Fibroblast of lung (primary cell): ENCODE measurements at places on chromosomes 1 and 21.

DNA sequence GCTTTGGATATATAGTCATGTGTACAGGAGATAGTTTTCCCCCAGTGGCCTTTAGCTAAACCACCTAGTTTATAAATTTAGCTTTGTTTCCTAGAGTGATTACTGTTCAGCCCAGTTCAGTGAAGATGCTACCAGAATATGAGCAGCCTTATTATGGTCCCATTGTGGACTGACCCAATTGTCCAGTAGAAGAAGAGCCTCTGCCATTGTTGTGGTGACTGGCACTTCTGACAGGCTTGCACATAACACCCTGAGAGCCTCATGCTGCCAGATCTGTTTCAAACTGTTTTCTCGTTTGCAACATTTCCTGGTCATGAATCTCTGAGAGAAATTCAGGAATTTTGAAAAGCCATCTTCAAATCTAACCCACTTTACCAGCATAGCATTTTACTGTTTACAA lies 20.6 kb downstream of the KPNA6 start:
- no peak for DNase-seq

- DNase-seq, result no peak
These were observed 434.0 kb downstream of the PLA2G4A start for GRCh38 chr1:187262731-187263130.

GRCh38 chr1:201299968-201300367 lies 16.7 kb downstream of the PKP1 start:
- peak; percentile 54 for DNase-seq

- no peak for DNase-seq
These were observed 1.4 kb downstream of the ADORA1 start for GRCh38 chr1:203128716-203129500.

- DNase-seq, result peak; percentile 7
These were observed 145.8 kb downstream of the PATJ start for GRCh38 chr1:61887931-61888564.

DNA sequence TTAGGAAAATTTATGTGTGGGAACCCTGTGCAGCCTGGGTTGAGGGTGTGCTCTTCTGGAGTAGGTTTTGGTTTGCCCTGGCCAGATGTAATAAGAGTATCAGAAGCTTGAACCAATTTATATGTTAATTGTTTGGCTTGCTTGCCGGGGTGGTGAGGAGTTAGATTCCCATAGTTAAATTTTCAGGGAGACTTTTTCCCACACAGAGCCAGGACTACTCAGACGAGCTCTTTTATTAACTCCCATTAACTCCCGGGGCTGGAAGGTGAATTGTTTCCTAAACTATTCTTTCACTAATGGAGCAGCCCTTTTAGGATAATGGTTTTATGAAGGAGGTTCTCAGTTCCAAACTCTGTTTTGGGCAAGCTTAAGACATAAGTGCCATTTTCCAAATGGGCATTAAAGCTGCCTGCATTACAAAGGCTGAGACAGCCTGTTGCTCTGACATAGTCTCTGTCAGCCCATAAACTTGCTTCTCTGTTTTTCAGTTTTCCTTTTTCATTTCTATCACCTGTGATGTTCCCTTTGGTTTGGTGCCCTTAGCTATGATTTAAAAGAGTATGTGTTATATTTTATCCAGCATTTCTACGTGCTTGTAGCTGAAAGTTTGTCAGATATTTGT lies 18.0 kb upstream of the RAB3GAP2 start:
- no peak for DNase-seq

DNA sequence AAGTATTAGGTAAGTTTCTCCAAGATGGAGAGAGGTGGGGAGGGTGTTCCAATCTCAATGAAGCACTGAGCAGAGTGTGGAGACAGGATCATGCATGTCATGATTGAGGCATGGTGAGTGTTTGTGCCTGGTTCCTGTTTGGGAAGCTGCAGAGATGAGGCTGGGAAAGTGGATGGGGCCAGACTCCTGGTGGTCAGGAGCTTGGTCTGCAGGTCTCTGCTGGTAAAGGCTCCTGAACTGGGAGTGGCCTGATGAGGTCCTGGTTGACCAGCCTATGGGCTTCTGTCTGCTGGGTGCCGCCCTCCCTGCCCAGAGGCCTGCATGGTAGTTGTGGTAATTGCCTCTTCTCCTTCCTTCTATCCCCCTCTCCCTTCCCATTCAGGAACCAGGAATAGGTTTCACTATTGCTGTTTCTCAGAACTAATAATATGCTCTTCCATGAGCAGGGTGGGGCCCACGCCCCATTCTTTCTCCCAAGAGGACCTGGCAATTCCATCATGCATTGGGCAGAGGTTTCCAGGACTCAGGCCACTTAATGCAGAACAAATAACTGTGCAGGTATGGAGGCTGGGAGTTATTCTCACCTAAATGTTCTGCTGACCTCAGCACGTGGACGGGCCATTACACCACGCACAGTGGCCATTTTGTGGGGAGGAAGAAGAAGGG lies 24.5 kb downstream of the PROK1 start:
- no peak for DNase-seq

DNA sequence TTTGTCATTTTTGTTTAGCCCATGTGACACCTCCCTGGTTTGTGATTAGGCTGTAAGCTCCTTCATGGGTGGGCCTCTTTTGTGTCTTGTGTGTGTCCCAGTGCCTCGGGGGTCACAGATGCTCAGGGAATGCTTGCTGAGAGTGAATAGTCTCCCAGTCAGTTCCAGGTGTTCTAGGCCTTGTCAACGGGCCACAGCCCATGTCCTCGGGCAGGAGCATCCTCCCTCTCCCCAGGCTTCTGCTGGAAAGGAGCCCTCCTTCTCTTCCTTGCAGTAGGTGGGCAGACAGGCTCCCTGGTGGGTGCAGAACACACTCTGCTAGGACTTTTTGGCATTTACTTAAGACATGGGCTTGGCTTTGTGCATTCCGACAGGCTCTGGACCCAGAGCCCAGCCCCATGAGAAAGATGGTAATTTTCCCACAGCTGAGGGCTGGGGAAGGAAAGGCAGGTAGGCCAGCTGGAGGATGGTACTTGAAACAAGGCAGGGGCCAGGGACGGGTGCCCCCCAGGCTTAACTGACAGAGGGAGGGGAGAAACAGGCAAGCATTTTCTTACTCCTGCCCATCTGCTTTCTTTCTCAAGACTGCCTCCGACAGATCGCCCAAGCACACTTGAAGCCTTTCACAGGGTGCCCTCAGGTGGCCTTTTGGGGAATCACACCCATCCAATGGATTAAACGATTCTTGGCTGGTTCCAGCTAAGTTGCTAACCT lies 7.1 kb upstream of the CPLANE2 start:
- peak; percentile 84 for DNase-seq

- no peak for DNase-seq
These were observed 262.1 kb downstream of the AKT3 start for GRCh38 chr1:243587823-243588560.

DNA sequence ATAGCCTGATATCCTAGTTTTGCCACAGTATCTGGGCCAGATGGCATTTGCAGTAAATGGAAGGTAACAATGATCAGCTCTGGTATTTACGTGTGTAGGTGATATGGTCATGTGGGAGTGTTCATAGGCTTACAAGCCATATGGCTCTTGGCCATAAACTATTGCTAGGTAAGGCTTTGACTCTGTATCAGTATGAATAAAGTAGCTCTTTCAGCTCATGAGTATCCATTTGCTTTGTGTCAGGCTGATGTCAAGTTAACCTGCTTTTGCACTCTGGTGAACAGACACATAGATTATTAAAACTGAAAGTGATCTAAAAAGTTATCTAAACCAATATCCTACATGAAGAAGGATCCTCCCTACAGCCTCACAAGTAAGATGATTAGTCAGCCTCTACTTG lies 69.0 kb downstream of the DDR2 start:
- no peak for DNase-seq

- no peak for DNase-seq
These were observed 7.0 kb downstream of the SH3BP5L start for GRCh38 chr1:248818505-248819374.

DNA sequence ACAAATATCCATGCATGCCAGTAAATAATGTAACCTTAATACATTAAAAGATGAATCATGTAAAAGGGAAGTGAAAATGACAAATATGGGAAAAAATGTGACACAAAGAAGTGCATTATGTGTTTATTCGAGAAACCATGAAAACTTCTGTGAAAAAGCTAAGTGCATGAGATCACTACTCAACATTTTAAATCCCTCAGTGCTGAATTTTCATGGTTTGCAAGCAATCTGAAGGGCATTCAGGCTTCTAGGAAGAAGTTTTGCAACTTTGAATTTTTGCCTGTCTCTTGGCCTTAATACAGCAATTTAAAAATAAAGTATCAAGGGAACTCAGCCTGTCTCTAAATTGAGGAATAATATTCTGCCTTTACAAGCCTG lies 78.2 kb downstream of the MAP3K7CL start:
- peak; percentile 84 for DNase-seq

DNA sequence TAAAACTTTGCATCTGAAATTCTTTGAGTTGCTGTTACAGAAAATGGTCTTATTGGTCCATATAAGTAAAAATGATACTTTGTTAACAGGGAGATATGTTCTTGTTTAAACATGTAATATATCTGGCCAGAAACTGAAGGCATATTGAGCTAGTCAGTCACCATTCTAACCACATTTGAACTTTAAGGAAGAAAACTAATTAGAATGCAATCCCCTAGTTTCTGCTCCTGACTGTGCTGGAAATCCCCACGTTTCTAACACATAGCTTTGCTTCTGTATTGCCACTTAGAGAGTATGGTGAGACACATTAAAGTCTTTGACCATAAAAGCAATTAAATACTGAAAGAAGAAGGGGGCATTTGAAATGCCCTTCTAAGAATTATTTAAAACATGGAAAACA lies 32.1 kb upstream of the HIVEP3 start:
- peak; percentile 49 for DNase-seq

DNA sequence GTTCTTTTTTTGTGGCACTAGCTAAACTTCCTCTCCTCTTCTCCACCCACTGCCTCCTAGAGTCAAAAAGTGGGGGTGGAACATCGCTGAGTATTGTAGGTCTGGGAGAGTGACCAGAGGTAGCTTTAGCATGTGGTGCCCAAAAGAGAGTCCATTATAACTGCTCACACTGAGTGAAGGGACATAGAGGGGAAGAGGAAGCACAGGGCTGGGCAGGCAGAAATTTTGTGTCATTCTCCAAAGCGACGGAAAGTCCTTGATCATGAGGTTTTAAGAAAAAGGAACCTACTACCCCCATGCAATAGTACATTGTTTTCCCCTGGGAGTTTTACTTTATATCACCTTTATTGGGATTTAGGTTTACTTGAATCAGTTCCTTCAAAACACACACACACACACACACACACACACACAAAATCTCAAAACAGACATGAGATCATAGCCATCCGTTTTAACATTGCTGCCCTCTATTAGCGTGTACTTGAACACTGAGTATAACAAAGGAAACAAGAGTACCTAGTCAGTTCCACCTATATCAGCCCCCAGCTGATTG lies 4.1 kb downstream of the CD84 start:
- DNase-seq, result no peak

DNA sequence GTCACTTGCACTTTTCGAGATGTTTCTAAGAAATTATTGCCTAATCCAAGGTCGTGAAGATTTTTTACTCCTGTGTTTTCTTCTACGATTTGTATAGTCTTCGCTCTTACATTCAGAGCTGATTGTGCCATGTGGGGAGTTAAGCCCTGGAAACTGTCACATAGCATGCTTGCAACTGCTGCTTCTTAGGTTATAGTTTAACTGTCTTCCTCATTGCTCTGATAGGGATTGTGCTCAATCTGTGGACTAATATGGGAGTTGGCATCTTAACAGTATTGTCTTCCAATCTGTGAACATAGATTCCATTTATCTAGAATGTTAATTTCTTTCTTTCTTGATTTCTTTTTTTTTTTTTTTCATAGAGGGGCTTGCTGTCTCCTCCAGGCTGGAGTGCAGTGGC lies 34.8 kb upstream of the CAMTA1 start:
- no peak for DNase-seq

DNA sequence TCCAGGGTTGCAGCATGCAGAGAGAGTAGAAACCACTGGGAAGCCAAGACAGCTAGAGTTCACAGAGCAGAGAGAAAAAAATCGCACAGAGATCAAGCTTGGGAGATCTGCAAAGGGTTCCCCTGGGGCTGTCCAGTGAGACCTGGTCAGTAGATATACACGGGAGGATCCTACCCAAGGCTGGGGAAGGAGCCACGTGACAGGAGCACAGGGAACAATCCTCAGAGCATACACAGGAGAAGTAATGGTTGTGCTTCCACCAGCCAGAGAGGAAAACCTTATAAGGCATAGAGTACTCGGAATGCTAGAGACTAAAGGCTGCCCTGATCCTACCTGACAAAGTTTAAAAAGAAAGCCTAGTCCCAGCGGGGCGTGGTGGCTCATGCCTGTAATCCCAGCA lies 53.9 kb downstream of the GABPA start:
- DNase-seq, result no peak

- no peak for DNase-seq
These were observed 1.3 kb upstream of the KCNN3 start for GRCh38 chr1:154871374-154871773.

DNA sequence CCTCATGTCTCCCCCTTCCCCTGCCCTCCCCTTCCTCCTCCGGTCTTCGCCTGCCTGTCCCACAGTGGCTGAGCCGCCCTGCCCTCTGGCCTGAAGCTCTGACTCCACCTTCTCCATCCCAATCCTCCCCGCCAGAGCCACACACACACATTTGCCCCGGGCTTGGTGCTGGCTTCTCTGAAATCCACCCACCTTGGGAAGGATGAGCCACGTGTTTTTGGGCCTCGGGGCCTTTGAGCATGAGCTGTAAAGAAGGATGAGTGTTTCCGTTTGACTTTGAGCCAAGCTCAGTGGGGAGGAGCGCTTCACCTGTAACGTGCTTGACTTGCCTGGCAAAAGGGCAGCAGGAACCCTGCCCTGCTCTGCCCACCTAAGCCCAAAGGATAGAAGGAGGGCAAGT lies 295.1 kb downstream of the SIPA1L2 start:
- no peak for DNase-seq

DNA sequence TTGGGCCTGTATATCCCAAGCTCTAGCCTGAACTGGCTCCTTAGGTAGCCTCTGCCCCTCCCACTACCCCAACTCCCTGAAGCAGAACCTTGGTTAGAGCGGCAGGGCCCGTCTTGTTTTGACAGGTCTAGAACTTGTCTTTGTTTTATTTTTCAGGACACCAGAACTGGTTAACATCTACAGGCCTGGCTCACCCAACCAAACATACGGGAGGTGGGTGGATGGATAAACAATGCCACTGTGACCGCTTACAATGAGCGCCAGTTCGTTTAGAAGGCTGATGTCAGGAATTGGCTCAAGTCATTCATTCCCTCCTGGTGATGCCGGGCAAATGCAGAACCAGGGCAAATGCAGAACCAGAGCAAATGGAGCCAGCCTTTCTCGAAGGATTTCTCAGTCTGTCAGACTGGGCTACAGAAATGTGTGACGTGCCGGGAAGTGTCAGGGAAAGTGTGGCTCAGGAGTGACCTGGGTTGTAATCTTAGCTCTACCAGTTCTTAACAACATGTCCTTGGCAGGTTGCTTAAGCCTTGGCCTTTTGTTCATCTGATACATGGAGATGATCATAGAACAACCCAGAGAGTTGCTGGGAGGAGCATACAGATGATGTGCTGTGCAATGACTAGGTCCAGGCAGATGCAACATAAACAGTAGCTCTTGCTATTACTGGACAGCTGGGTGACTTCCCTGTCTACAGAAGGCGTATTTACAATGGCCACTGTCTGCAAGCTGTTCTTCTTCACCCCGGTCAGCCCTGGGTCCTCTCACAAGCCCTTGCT lies 30.5 kb upstream of the BTG2 start:
- DNase-seq, result peak; percentile 50
